ENCODE measurements at places on chromosomes 12 and 14.

GRCh38 chr14:104887623-104888488 is 22.8 kb downstream of the CEP170B start:
- no peak for DNase-seq

- no peak for DNase-seq
Observed at GRCh38 chr14:88002421-88003075, 2.4 kb upstream of the GPR65 start.

DNA sequence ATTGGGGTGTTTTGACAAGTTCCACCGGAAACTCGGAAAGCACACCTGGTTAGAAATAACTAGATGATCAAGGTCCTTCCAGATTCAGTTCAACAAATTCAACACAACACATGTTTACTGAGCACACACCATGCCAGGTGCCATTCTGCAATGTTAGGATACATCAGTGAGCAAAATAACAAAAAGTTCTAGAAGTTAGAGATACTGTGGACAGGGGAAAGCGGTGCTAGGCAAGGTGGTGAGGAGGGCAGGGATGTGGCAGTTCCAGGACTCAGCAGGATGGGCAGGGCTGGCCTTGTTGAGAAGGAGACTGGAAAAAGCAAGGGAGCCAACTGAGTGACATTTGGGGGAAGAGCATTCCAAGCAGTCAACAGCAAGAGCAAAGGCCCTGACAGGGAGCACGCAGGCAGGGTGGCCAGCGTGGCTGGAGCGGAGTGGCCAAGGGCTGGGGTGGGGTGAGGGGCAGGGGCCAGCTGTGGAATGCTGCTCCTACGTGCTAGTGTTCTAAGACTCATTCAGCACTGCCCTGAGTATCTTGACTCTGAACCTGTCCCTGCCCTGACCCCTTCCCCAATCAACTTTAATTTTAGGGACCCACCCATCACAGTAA is 19.4 kb upstream of the FAIM2 start:
- DNase-seq, result no peak

- no peak for DNase-seq
Observed at GRCh38 chr14:100864960-100865681, 38.4 kb downstream of the RTL1 start.

GRCh38 chr14:32762886-32763285 is 175.8 kb upstream of the NPAS3 start:
- no peak for DNase-seq

- no peak for DNase-seq
Observed at GRCh38 chr12:3962631-3963483, 89.7 kb upstream of the PARP11 start.

GRCh38 chr12:9244894-9245293 is 36.7 kb upstream of the PZP start:
- DNase-seq, result no peak

GRCh38 chr14:103540821-103541708 is 12.1 kb downstream of the TRMT61A start:
- DNase-seq, result no peak

DNA sequence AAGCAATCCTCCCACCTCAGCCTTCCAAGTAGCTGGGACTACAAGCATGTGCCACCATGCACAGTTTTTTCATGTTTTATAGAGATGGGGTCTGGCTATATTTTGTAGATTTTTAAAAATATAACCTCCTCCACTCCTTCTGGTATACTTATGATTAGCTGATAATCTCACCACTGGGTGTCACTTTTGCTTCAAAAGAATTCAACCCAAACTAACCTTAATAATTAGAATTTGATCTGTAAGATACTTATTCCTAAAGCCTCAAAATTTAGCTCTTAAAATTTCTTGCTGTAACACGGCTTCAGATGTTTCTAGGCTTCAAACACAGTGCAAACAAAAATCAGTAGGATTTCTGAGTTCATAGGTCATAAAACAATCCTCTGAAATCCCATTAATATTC is 130.3 kb downstream of the CEP83 start:
- DNase-seq, result no peak

GRCh38 chr12:26740348-26740747 is 92.6 kb downstream of the ITPR2 start:
- DNase-seq, result no peak

GRCh38 chr14:90522571-90523191 is 125.9 kb downstream of the CALM1 start:
- DNase-seq, result peak; percentile 90

DNA sequence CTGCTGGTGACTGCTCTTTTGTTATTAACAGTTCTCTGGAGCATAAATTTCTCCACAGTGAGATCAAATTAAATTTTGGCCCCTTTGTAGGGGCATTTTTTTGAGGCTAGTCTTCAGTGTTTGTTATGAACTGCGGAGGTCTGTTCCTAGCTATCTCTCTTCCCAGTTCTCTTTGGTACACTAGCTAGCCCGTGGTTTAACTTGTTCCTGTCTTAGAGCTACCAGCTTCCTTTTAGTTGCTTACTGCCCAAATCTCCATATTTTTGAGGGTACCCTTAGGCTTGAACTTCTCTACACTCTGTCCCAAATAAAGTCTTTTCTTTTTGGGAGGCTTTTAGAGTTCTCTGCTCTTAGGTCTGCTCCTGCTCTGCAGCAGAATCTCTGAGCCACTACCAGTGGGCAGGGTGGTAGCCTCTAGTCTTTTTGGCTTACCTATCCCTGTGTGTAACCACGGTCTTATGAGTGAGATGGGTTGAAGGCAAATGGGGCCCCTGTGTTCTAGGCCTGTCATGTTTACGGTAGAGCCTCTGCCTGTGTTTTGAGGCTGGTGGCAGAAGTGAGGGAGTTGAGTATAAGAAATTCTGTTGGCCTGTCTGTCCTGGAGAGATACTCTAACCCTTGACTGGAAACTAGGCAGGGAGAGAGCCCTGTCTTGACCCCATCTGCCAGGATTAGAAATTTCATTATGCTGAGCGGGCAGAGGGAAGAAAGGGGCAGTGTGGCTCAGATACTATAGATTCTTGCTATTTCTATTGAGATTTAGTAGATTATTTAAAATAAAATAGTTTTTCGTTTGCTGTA is 21.0 kb downstream of the CNOT2 start:
- no peak for DNase-seq

- no peak for DNase-seq
Observed at GRCh38 chr12:75863533-75863932, 168.0 kb downstream of the PHLDA1 start.

GRCh38 chr14:39265806-39266524 is 32.2 kb downstream of the MIA2 start:
- DNase-seq, result no peak

DNA sequence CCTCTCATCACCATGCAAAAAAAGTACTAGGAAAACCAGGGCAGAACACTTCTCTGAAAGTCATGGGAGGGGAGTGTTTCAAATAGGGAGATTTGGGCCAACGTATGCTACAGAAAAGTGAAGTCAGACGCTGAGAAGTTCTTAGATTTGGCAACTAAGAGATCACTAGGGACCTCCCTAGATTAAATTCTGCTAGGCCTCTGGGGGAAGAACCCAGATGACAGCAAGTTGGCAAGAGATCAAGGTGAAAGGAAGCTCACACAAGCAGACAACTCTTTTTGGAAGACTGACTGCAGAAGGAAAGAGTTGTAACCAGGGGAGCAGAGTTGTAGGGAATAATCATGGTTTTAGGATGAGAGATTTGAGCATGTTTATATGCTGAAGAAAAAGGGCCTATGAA is 20.7 kb downstream of the IQSEC3 start:
- no peak for DNase-seq

- DNase-seq, result no peak
Observed at GRCh38 chr12:3453990-3454680, 36.9 kb upstream of the PRMT8 start.

DNA sequence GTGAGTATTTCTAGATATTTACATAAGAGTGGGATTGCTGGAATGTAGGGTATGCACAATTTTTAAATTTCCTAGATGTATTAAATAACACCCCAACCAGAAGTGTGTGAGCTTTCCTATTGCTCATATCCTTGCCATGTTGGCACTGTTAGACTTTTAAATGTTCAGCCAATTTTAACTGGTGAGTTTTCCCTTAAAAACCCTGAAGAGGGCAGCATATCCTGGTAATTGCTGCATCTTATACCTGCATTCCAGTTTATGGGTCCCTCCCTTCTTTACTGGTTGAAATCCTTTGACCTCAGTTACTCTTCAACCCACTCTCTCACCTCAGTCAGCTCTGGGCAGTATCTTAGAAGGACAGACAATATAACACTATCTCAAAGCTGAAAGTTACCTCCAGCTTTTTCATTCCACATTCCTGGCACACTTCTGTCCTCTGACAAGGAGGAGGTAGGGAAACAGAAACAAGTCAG is 270.6 kb downstream of the PAWR start:
- no peak for DNase-seq

DNA sequence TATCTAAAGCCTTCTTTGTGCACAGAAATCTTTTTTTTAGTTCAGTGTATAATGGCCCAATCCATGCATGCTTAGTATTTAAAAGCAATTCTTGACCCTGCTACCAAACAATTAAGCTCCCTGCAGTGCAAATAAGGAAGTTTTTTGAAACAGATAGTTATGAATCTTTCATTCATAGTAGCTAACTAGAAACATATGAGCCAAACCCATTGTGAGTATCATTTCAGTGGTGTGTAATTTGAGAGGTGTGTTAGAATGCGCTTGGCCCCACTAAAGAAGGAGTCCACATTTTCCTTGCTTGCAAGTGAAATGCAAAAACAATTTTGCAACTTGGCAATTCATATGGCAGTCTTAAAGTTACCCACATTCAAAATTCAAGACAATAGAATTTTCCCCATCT is 14.4 kb downstream of the EPS8 start:
- DNase-seq, result peak; percentile 48

DNA sequence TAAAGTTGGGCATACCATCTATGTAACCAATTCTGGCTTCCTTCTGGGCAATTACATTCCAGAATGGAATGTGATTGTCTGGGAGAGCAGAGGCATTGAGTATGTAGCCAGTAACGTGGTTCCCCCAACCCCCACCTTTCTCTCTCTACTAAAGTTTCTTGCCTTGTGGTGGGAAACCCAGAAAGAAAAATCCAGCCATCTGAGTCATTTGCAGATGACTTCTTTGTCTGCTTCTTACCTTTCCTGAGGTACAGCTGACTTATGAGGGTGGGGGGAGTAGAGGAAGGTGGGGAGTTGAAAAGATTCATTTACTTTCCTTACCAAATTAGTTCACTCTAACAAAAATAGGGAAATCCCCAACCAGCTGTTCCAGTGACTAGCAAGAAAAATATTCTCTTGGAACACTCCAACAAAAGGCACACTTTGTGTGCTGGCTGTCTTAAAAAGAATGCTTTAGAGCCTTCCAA is 112.1 kb upstream of the FRMD6 start:
- no peak for DNase-seq

- no peak for DNase-seq
Observed at GRCh38 chr12:65520658-65521057, 242.2 kb downstream of the MSRB3 start.

DNA sequence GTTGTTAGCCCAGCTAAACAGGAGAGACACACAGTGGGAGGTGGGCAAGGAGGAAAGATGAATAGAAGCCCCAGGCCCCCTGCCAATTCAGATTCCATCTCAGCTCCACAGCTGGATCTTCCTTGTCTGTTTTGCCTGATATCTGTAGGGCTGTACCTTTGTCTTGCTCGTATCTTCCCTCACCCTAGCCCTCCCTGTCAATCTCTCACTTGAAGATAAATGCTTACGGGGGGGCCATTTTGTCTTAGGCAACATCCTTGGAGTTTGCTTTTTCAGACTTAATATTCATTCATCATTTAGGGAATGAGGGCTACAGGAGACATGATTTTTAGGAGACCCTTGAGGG is 2.4 kb downstream of the KIF5A start:
- no peak for DNase-seq

GRCh38 chr14:105171004-105171673 is 2.6 kb upstream of the JAG2 start:
- peak; percentile 90 for DNase-seq
